ENCODE measurements at places on chromosomes 1 and 21.

GRCh38 chr1:15633756-15634420 is 16.6 kb downstream of the DDI2 start:
- DNase-seq = no peak

- DNase-seq = no peak
Observed at GRCh38 chr21:37374027-37374426, 7.5 kb downstream of the DYRK1A start.

DNA sequence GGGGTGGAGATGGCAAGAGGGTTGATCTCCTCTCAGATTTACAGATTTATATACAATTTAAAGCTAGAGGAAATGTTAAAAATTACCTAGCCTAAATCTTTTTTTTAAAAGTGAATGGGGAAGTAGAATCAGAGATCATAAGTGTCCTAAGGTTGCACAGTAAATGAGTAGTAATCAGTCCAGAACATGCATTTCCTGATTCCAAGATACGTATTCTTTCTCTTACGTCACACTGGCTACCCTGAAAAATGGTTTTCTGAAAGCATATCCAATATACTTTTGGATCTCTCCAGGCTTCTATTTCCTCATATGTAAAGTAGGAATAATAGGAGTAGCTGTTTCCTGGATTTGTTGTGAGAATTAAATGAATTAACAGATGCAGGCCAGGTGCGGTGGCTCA is 11.7 kb downstream of the GADD45A start:
- no peak for DNase-seq

DNA sequence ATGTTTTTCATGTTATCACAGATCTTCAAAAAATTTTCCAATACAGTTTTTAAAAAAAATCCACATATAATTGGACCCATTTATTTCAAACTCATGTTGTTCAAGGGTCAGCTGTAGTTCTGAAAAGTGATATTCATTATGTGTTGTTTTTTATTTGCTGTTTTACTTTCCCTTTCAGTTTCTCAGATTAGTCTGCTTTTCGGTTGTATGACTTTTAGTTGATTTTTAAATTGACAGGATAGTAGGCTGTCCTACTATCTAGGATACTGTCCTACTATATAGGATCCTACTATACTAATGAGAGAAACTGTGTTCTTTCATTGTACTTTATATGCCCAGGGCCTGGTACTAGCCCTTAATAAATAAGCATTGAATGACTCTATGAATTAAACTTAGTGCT is 33.6 kb upstream of the GPR52 start:
- no peak for DNase-seq

- DNase-seq = no peak
Observed at GRCh38 chr1:94143809-94144176, 22.8 kb upstream of the ABCA4 start.

- no peak for DNase-seq
Observed at GRCh38 chr1:112614460-112615065, 4.4 kb downstream of the ST7L start.

DNA sequence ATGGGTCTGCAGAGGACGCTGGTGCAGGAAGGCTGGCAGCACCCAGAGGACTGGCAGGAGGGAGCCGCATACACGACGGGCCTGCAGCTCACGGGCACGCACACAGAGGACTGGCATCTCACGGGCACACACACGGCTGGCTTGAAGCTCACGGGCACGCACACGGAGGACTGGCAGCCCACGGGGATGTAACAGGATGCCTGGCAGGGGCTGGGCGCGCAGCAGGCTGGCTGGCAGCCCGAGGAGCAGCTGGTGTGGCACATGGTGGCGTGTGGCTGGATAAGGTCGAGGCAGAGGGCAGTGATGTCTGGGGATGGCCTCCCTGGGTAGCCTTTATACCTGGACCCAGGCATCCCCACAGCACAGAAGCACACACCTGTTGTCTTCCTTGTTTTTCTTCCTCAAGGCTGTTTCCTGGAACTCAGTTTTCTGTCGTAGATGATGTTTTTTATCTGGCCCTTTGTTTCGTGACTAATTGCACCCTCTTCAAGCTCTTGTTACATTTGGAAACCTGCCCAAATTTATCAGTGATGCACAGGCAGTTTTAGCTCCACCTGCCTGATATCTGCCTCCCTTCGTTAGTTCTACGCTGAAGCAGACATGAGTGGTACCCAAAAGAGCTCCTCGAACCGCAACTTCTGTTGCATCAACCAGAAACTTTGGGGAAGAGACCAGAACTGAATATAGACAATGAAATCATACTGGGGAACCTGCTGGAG is at the start of gene KRTAP12-1:
Gene KRTAP12-1 (minus strand): TSS at position 303 of the 719 bp plus-strand sequence. CDS start 40 bp downstream, at position 263.
- DNase-seq = no peak

DNA sequence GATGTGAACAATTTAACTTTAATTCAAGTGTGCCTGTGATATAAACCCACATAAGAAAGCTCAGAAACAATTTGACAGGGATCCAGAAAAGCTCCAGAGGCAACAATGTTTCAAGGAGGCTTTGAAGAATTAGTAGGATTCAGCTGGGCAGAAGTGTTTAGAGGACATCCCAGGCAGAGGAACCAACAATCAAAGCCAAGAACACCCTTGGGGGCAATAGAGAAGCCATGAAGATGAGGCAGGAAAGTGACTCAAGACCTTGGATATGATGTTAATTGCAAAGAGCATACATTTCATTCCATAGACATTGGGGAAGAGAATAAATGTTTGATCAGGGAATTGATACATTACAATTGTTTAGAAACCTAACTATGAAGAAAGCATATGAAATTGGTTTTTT is 280.3 kb downstream of the LTN1 start:
- no peak for DNase-seq

- DNase-seq = no peak
Observed at GRCh38 chr1:203186446-203187303, at the start of gene CHI3L1. Gene CHI3L1 (minus strand): TSS chr1:203186704. CDS start chr1:203186623, 81 bp downstream.

DNA sequence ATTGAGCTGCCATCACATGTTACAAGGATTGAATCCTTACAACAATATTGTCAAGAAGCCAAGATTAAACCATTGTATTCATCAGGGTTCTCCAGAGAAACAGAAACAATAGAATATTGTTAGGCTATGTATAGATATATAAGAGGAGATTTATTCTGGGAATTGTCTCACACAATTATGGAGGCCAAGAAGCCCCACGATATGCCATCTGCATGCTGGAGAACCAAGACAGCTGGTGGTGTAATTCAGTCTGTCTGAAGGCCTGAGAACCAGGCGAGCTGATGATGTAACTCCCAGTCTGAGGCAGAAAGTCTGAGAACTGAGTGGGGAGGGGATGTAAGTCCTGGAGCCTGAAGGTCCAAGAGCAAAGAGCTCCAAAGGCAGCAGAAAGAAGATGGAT is 14.5 kb upstream of the TTF2 start:
- no peak for DNase-seq

DNA sequence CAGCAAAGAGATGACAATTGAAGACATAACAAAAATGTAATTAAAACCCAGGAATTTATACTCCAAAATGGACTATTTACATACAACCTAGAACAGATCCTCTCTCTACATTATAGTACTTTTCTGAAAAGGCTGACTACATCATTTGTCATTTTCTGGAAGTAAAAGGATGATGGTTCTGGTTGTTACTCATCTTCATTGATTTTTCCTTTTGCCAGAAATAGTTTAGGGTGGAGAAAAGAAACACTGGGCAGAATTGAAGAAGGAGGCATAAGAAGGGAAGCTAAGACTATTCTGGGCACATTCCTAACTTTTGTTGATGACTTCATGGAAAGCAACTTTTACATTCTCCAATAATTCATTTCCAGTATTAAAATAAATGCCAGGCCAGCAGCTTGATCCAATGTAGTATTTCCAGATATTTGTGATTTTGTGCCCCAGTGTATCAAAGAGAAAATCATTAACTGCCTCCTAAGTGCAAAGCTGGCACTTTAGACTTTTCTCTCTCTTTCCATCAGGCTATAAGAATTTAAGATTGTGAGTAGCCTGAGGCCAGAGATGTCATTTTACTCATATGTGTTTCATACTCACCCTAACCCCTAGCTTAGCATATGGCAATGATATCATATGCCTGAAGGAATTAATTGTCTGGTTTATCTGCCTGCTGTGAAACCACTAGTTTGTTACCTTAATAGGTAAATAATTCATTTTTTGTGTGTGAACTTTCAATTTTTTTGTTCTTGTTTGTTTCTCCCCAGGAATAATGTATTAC is 369.5 kb upstream of the LYPLAL1 start:
- no peak for DNase-seq

- no peak for DNase-seq
Observed at GRCh38 chr1:212034516-212035122, 738 bp downstream of the INTS7 start.

DNA sequence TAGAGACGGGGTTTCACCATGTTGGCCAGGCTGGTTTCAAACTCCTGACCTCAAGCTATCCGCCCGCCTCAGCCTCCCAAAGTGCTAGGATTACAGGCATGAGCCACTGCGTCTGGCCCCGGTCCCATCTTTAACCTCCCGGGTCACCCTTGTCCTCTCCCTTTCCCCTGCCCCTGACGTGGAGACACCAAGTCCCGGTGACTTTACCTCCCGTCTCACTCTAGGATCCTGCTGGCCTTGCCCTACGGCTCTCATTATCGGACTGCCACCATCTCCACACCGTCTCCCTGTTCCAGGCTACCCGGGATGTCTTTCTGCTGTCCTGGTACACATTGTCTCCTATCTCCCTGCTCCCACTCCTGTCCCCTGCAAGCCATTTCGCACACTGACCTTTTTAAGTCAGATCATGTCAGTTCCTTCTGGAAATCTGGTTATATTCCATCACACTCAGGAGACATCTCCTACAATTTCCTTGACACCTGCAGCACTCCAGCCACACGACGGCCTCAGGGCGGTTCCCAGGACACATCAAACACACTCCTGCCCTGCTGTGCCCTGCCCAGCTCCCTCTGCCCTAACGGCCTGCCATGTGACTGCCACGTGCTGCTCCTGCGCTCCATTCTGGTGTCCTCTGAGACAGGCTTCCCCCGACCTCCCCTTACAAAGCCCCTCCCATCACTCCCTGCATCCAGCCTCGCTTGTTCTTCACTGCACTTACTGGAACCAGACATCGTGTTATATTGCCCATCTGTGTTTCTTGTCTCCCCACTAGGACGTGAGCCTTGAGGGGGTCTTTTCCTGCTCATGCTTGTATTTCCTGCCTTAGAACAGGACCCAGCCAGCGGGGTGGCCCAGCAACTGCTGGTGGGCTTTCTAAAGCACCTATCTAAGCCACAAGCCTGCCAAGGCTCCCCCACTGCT is 32.7 kb downstream of the TTC39A start:
- no peak for DNase-seq

DNA sequence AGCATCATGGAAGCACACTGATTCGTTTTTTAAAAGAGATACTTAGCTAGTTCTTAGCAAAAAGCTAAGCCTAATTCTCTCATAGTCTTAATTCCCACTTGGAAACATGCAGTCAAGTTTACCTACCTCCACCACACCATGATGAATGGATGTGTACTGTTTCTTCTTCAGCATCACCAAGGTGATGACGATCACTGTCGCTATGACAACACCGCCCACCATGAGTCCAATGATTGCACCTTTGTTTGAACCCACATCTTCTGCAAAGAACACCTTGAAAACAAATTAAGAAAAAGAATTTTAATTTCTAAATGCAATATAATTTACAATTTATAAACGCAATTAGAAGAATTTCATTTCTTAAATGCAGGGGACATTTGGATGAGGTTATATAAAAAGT is 156.8 kb downstream of the GABPA start:
- no peak for DNase-seq

DNA sequence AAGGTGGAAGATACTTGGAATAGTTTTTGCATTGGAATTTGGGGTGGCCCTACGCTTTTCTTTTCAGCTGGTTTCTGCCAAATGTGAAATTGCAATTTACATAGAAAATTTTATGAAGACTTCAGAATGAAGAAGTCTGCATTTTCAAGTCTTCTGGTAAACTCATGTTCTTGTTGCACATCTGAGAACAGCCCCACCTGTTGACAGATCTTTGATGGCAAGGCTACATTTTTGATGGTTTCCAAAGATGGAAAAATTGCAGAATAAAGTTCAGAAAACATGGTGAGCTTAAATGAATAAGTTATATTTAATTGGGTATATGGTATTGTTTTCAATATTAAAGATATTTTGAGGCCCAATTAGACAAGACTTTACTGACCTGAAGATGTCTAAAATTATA is 25.4 kb downstream of the OLFM3 start:
- no peak for DNase-seq

- DNase-seq = no peak
Observed at GRCh38 chr1:114353262-114353661, 157.7 kb downstream of the TRIM33 start.

GRCh38 chr1:17653728-17654351 is 101.3 kb upstream of the ACTL8 start:
- DNase-seq = no peak

- no peak for DNase-seq
Observed at GRCh38 chr1:5620997-5621396, 371.2 kb downstream of the NPHP4 start.

- no peak for DNase-seq
Observed at GRCh38 chr1:209723756-209724693, 19.4 kb downstream of the HSD11B1 start.

DNA sequence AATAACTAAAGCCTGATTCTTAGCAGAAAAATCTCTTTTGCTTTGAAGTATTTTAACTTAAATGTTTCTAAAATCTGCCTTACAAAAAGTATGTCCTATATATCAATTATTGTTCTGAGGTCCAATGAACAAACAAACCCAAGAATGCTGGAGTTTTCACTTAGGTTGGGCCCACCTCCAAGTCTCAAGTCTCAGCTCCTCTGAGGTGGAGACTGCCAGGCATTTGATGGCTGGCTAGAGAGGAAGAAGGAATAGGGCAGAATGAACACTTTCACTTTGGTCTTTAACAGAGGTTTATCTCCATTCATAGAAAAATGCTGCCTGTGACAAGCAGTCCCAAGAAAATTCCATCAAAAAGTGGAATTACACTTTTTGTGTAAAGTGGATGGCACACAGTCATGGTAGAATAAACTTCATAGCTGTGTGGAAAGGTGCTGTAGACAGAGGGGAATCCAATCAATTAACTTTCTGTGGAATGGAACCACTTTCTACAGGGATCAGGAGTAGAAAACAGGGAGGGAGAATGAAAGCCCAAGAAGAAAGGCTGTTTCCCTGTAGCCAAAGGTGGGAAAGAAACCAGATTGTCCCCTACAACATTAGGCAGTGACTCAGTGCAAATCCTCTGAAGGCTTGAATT is 349.4 kb upstream of the RUNX1 start:
- no peak for DNase-seq

GRCh38 chr21:37868446-37869295 is 47.6 kb downstream of the KCNJ6 start:
- no peak for DNase-seq

- no peak for DNase-seq
Observed at GRCh38 chr1:150134537-150134936, 15.2 kb upstream of the PLEKHO1 start.

Measured in effector CD4-positive, alpha-beta T cell (primary cell).